ENCODE measurements at places on chromosomes 13 and 19.
A peak's percentile ranks its signal among the peaks of the same experiment; 100 is the strongest.

DNA sequence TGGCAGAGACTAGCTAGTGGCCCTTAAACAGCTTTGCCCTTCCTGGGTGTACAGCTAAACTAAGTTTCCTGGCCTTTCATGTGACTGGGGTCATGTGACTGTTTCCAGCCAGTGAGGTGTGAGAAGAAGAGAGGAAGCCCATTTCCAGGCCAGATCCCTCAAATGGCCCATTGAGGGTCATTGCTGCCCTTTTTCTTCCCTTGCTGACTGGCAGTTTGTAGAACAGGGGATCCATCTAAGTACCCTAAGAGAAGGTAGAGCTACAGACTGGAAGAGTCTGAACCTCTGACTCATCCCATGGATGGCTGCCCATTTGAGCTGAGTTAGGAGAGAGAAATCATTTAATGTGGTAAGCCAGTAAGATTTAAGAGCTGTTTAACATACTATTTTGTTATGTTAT, 2.8 kb downstream of the SWSAP1 start:
- peak; percentile 46 for DNase-seq

GRCh38 chr19:1471515-1472160, 7.4 kb downstream of the C19orf25 start:
- DNase-seq: no peak

DNA sequence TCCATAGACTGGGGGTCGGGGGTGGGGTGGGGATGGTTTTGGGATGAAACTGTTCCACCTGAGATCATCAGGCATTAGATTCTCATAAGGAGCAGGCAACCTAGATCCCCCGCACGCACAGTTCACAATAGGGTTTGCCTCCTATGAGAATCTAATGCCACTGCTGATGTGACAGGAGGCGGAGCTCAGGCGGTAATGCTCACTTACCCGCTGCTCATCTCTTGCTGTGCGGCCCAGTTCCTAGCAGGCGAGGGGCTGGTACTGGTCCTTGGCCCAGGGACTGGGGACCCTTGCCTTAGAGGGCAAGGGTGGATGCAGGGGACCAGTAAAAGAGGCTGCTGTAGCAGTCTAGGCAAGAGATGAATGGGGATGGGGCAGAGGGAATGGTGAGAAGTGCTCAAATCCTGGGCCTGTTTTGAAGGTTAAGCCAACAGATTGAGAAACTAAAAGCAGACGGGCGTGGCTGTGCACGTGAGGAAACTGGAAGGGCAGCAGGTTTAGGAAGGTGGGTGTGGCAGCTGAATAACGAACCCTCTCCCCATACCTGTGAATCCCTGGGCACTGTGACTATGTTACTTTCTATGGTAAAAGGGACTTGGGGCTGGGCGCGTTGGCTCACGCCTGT, 1.5 kb upstream of the ERICH4 start:
- DNase-seq: no peak

- DNase-seq: no peak
Observed at GRCh38 chr13:32205431-32206096, 109.6 kb downstream of the ZAR1L start.

- DNase-seq: no peak
Observed at GRCh38 chr19:49106648-49107135, 7.5 kb upstream of the LIN7B start.

All from RWPE1 (cell line).